ENCODE measurements at places on chromosomes 13 and 19. TPM values are rescaled to one million over a fixed set of nuclear protein-coding genes. Genes with fewer than 3 reads are reported as not detected.

The PSG2 gene
- not detected for total RNA-seq

- peaks cover 30% of the 10 kb centered on the region for H3K4me1 ChIP-seq
- no peaks in the 10 kb centered on the region for H3K36me3 ChIP-seq
- DNase-seq = no peak
- peak overlapping the region; percentile 84 for H3K27ac ChIP-seq
- H3K4me3 ChIP-seq = no peak overlapping the region
Measured at GRCh38 chr19:48817585-48818124, 6.8 kb upstream of the BCAT2 start.

GRCh38 chr13:45297456-45298205 is 43.4 kb downstream of the TPT1 start:
- no peak overlapping the region for H3K4me3 ChIP-seq
- DNase-seq = no peak
- no peak overlapping the region for H3K27ac ChIP-seq
- H3K4me1 ChIP-seq = no peaks in the 10 kb centered on the region

DNA sequence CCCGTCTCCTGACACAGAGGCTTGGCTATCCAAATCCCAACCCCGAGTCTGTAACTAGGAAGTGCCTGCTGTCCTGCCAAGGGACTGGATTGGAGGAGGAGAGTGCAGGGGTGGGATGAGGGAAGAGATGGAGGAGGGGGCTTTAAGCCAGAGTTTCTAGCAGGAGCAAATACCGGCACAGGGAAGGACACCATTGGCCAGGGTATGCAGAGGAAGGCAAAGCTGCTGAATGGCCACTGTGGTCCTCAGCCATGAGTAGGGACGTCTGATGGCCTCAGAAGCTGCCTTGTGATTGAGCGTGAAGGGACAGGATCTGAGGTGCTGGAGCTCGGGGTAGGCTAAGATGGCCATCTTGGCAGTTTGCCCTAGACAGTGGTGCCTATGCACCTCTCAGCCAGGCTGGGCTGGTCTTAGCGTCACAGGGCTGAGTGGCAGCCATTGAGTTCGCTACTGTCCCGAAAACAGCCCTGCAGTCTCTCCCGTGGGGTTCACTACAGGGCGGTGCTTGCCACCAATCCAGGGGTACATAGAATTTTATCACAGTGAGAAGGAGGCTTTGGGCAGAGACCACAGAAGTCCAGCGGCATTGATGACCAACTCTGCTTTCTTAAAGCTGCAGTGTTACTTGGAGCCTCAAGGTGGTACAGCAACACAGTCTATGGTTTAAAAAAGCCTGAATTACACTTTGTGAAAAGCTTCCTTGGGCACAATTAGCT is 61.8 kb downstream of the AKAP11 start:
- H3K27me3 ChIP-seq = no peaks in the 10 kb centered on the region
- DNase-seq = no peak
- H3K27ac ChIP-seq = no peak overlapping the region
- no peak overlapping the region for H3K4me3 ChIP-seq
- no peaks in the 10 kb centered on the region for H3K36me3 ChIP-seq

The ASPDH gene
- total RNA-seq = not detected

DNA sequence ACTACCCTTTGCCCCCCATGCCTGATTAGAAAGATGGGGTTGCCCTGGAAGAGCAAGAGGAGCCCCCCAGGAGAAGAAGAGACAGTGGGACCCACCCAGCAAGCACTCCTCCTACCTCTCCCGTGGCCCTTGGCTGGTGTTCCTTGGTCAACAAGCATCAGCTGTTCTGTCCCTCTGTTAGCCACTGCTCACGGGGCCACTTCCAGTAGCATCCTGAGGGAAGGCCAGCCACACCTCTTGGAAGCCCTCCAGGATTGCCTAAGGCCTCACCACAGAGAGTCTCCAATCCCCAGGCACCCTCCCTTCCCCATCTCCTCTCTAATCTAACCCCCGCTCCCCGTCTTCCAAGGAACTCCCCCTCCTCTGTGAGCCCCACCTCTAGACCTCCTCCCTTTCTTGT is 15.1 kb upstream of the DPP9 start:
- H3K4me1 ChIP-seq = no peaks in the 10 kb centered on the region
- H3K27ac ChIP-seq = no peak overlapping the region
- H3K36me3 ChIP-seq = no peaks in the 10 kb centered on the region
- no peak overlapping the region for H3K4me3 ChIP-seq
- no peak for DNase-seq
- no peaks in the 10 kb centered on the region for H3K27me3 ChIP-seq

DNA sequence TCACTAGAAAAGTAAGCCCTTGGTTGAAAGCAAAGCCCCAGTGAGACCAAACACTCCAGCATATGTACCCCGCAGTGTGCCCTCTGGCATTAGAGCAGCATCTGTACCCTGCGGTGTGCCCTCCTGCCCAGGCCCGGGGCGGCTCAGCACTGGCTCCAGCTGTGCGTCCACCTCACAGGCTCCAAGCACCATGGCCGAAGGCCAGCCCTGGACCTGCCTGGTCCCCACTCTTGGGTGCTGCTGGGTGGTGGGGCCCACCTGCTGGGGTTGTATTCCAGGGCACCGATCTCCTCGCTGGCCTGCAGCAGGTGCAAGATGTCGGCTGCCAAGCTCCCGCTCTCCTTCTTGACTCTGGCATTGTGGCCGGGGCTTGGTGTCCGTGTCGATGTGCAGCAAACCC is 230.2 kb downstream of the TUBA3C start:
- H3K27ac ChIP-seq = no peak overlapping the region
- H3K4me1 ChIP-seq = no peaks in the 10 kb centered on the region
- DNase-seq = peak; percentile 73
- H3K36me3 ChIP-seq = no peaks in the 10 kb centered on the region
- H3K27me3 ChIP-seq = no peaks in the 10 kb centered on the region
- H3K4me3 ChIP-seq = no peak overlapping the region

DNA sequence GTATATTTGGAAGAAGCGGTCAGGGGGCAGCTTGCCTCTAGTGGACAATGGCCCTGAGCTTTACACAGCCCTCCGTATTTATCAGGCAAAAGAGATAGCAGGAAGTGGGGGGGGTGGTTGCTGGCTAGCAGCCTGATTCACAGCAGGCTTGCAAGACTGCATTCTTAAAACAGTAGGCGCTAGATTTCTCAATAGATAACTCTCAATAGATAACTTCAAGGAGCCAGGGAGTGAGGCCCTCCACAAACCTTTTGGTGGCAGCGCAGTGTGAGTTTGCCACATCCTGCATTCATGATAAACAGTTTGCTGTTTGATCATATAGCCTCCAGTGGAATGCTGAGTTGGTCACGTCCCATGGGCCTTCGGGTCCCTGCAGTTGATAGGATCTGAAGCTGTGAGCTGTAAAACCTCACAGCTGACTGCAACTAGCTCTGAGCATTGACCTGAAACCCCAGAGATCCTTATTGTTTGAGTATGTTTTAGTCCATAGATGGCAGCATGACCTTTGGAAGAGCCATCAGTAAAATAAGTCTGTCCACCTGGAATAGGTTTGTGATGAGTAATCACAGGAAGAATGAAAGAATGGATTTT is 12.2 kb downstream of the FPR3 start:
- no peaks in the 10 kb centered on the region for H3K27me3 ChIP-seq
- H3K27ac ChIP-seq = no peak overlapping the region
- H3K4me1 ChIP-seq = peaks cover 50% of the 10 kb centered on the region
- no peak for DNase-seq

DNA sequence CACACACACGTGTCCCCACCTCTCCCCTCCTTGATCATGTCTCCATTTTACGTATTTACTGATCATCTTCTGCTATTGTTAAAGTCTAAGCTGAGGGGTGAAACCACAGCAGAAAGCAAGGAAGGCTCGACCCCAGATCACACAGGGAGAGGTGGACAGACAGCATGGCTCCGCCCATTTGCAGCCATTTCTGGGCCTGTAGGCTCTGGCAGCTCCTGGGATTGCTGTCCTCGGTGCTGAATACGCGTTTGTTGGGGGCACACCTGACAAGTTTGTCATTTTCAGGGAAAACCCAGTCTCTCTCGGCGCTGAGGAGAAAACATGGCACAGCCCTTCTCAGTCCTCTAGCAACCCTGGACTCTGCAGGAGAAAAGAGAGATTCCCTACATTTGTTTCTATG is 8.0 kb downstream of the TMEM86B start:
- no peak overlapping the region for H3K27ac ChIP-seq
- DNase-seq = no peak
- H3K27me3 ChIP-seq = no peaks in the 10 kb centered on the region
- peaks cover 14% of the 10 kb centered on the region for H3K4me1 ChIP-seq
- no peaks in the 10 kb centered on the region for H3K36me3 ChIP-seq
- H3K4me3 ChIP-seq = no peak overlapping the region

DNA sequence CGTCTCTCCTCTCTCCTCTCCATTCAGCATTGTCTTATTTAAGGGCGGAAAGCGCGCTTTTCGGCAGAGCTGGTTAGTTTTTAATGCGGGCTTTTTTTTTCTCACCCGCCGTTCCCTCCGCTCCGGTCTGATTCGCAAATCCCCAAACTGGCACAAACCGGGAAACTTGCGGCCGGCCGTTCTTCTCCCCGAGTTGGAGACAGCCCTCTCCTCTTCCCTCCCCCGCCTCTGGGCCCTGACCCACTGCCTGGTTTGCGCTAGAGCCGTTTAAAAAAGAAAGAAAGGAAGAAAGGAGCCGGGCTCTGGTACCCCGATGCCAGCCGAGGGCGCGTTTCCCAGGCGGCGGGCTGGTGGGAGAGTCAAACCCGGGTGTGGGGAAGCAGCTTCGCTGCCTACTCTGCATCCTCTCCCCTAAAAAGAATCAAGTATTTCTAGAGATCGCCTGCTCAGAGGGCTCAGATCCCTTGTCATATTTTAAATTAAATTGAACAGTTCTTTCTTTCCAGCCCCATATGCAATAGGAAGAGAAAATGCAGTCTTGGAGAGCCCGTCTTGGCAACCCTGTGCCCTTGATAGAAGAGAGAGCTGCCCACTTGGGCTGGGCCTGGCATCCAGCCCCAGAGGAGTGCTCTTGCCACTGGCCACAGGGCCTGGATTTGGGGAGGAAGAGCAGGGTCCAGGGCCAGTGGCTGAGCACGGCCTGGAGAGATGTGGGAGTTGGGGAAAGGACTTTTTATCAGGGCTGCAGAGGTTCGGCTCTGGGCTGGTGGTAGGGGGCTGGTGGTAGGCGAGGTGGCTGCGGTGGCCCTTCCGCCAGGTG is 19.0 kb downstream of the NFIX start:
- H3K4me3 ChIP-seq = no peak overlapping the region
- peaks cover 8% of the 10 kb centered on the region for H3K27me3 ChIP-seq
- H3K4me1 ChIP-seq = peaks cover 100% of the 10 kb centered on the region
- DNase-seq = peak; percentile 83
- H3K36me3 ChIP-seq = no peaks in the 10 kb centered on the region

DNA sequence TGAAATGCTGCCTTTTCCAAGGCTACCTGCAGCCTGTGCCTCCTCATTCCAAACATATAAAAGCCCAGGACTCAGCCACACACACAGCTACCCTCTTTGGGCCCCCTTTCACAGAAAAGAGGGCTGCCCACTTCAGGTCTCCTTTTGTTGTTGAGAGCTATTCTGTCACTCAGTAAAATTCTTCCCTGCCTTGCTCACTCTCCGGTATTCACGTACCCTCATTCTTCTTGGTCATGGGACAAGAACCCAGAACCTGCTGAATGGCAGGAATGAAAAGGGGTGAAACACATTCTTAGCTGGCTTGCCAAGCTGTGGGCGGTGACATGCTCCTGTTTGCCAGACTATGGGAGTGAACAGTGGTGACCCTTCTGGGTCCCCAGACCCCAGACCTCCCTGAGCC is 338.0 kb upstream of the ATXN8OS start:
- no peaks in the 10 kb centered on the region for H3K36me3 ChIP-seq
- no peak for DNase-seq
- no peak overlapping the region for H3K4me3 ChIP-seq
- H3K4me1 ChIP-seq = no peaks in the 10 kb centered on the region

DNA sequence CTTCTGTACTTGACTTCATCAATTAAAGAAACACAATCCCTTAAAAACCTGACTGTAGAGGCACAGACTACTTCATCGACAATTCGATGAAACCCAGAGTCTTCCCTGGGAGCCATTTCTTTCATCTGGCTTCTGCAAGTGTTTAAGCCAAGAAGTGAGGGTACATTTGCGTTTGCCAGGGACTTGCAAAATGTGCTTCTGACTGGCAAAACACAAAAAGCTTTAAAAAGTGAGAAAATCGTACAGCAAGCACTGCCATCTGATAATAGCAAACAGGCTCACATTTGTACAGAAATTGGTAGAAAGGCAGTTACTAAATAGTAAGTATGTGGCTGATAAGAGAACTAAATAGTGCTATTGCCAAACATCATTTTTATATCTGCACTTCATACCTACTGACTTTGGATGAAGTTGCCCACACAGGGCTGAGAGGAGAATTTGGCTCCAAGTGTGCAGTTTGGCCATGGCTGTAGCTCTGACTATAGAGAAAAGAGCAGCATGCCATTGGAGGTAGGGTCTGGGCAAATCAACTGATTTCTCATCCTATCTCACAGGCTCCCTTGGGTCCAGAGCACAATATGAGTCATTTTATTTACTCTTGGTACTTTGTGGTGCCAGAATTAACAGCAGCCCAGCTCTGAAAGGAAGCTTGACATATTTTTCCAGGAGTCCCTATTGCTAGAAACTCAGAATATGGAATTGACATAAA is 358.1 kb downstream of the OXGR1 start:
- H3K27ac ChIP-seq = no peak overlapping the region
- H3K4me1 ChIP-seq = no peaks in the 10 kb centered on the region
- no peak overlapping the region for H3K4me3 ChIP-seq
- H3K36me3 ChIP-seq = no peaks in the 10 kb centered on the region

- no peak for DNase-seq
- H3K27me3 ChIP-seq = no peaks in the 10 kb centered on the region
- H3K36me3 ChIP-seq = no peaks in the 10 kb centered on the region
- no peak overlapping the region for H3K4me3 ChIP-seq
- H3K27ac ChIP-seq = no peak overlapping the region
Measured at GRCh38 chr19:15776991-15777970, 10.2 kb upstream of the OR10H5 start.

DNA sequence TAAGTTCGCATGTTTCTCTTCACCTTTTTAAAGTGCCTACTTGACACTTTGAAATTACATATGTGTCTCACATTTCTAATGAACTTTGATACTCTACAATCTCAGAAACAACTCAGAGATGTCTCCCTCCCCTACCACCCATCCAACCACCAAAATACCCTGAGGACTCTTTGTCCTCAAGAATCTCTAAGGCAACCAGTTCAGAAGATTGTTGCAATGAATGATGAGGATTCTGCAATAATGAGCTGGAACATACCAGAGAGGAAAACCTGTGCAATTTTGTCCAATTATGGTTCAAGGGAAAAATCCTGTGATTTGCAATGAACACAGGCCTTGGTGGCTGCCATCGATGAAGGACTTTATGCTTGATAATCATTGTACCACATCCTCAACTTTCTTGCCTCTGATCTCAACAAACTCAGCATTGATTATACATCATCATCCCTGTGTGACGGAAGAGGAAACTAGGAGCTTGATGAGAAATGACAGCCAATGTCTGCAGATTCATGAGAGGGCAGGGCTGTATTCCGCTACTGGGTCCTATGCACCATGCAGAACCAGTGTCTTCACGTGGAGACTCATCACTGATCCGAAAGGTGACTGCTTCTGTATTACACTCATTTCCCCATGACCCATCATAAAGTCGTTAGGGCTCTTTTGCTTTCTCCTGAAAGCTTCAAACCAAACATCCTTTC is 1.1 kb downstream of the FPR1 start:
- no peak for DNase-seq
- no peaks in the 10 kb centered on the region for H3K36me3 ChIP-seq
- H3K4me1 ChIP-seq = no peaks in the 10 kb centered on the region
- H3K4me3 ChIP-seq = peak overlapping the region; percentile 20
- H3K27ac ChIP-seq = peak overlapping the region; percentile 83
- no peaks in the 10 kb centered on the region for H3K27me3 ChIP-seq
